ENCODE measurements at places on chromosomes 2 and 18.

DNA sequence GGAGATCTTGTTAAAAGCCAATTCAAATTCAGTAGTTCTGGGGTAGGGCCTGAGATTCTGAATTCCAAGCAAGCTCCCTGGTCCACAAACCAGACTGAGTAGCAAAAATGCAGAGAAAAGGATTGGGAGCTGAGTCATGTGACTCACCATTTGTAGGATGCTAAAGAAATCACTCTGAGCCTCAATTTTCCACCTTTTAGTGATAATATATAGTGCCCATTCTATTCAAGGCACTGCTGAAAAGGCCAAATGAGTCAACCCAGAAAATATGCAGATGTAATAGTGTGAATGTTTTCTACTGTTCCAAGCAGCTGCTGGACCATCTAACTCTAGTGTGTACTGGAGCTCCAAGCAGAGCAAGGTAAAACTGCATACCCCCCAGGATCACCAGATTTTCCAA is 47.2 kb downstream of the SLC14A2 start:
- no peak for DNase-seq

DNA sequence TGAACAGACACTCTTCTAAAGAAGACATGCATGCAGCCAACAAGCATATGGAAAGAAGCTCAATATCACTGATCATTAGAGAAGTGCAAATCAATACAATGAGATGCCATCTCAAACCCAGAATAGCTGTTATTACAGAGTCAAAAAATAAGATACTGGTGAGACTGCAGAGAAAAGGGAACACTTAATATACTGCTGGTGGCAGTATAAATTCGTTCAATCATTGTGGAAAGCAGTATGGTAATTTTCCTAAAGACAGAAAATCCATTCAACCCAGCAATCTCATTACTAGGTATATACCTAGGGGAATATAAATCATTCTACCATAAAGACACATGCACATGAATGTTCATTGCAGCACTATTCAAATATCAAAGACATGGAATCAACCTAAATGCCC is 116.6 kb upstream of the LTBP1 start:
- no peak for DNase-seq

GRCh38 chr18:41768467-41768866 is 186.6 kb upstream of the PIK3C3 start:
- no peak for DNase-seq

DNA sequence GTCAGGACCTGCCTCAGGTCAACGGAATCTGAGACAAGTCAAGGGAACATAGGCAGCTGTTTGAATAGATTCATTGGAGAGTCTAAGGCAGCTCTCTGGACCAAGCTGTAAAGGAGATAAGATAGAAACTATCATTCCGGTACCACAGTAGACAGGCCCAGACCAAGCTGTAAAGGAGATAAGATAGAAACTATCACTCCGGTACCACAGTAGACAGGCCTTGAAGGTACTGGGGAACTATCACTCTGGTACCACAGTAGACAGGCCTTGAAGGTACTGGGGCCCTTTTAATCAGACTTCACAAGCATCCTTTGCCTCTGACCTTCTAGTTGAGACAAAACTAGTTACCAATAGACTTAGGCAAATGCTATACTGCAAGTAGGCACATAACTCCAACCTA is 346.1 kb downstream of the DCDC2C start:
- no peak for DNase-seq

- no peak for DNase-seq
Measured at GRCh38 chr2:234754126-234754525, 197.7 kb upstream of the SH3BP4 start.

DNA sequence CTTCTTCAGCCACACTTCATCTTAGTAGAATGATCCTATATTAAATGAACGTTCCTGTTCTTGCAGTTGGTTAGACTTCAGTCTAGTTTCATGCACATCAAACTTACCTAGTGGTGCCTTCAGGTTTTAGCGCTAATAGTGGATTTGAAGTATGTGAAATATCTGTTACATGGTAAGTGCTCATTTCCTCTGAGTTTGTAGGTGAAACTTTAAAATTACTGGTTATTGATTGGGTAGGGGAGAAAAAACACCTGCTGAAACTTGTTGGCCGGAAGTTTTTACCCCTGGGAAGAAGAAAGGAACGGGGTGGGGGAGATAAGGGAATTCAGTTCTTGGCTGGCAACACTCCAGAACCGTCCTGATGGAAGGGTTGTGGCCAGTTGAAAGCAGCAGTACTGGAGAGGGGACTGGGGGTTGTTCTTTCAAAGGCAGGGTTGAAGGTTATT is 112.8 kb downstream of the SPTBN1 start:
- no peak for DNase-seq

GRCh38 chr2:65199166-65199565 is 28.5 kb upstream of the ACTR2 start:
- no peak for DNase-seq

GRCh38 chr18:484749-485464 is 15.6 kb downstream of the COLEC12 start:
- no peak for DNase-seq

DNA sequence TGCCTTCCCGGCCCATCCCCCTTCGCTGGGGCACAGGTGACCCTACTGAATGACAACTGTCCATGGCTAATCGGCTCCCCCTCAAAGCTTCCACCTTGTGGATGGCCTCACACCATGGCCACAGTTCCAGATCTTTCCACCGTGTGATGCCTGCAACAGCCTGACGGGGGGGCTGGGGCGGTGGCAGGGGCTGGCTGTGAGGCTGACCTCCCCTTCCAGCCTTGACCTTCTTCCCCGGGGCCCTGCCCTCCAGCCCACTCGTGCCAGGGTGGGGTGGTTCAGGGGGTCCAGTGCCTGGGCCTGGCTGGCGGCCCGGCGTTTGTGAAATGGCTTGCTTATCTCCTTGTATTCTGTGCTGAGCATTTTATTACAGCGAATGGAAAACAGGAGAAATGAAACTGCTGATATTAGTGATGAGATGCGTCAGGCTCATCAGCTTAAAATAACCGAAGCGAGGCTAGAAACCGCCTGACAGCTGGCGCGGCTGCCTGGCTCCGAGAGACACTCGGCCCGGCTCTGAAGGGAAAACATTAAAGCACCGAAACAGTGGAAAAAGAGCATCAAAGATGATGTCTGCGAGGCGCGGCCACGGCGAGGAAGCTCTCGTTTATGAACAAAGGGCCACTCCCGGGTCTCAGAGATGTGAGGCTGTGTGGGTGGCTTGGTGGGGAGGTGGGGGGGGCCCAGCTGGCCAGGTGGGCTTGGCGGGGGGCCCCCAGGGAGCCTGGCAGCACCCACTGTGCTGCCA is 916 bp upstream of the PDCD1 start:
- no peak for DNase-seq

DNA sequence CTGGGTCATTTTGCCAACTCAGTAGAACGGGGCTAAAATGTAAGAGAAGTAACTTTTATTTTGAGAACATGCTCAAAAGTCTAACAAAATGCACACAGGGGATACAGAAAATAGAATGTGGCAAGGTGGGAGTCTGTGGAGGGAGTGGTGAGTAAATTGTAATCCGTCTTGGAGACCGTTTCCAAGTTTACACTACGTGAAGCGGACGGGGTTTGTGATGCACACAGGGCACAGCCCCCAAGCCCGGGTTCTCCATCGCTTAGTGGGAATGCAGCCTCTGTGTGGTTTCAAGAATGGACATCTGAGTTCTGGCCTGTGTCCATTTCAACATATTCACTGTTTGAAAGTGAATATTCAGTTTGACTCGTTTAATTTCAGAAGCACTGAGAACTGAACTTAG is 65.0 kb upstream of the TMEM18 start:
- no peak for DNase-seq

- DNase-seq = no peak
Measured at GRCh38 chr18:48300463-48300961, 108.7 kb downstream of the ZBTB7C start.

DNA sequence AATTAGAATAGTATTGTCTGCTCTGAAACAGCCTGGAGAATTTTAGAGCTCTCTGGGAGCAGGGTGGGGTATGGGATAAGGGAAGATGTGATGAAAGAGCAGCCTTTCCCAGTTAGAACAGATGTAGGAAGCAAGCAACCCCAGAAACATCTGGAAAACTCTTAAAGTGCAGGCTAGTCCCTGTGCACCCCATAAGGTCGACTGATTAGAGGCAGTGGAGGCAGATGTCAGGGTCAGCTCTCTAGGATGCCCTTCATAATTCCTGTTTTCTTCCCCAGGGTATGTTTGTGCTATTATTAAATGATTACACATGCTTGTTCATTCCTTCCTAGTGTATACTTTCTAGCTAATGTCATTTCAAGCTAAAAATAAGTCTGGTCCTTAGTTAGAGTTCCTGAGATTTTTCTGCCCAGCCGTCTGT is 41.7 kb downstream of the PTPRM start:
- DNase-seq = no peak

DNA sequence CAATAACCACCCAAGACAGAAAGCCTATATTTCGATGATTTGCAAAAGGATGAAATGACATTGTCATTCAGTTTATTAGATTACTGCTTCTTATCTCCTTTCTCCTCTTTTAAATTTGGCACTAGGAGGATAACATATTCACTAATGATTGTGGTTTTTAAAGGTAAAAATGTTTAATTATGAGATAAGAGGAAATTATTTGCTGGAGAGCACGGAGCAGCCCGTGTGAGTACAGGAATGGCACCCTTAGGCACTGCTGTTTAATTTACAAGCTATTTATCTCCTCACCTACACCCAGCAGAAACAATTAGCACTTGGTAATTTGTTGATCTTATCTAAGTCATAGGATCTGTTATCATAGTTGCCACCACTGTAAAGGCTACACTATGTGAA is 87.4 kb upstream of the SP3 start:
- no peak for DNase-seq

DNA sequence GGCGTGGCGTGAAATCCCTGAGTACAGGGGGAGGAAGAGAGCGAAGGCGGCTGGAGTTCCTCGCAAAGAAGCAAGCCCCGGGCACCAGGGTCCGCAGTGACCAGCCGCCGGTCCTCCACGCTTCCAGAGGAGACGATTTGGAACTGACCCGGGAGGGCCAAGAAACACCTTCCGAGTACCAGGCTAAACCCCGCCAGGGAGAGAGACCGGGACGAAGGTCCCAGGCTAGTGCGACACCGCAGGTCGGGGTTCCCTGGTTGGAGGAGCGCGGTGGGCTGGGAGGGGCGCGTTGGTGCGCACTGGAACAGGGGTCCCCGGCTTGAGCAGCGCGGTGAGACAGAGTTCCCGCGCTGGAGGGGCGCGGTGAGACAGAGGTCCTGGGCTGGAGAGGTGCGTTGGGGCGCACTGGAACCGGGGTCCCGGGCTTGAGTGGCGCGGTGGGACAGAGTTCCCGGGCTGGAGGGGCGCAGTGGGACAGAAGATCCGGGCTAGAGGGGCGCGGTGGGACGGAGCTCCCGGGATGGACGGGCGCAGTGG is 901 bp downstream of the WDFY1 start:
- no peak for DNase-seq

GRCh38 chr2:119440501-119440870 is 8.8 kb downstream of the TMEM37 start:
- no peak for DNase-seq

GRCh38 chr2:1739961-1740715 is 4.2 kb downstream of the PXDN start:
- DNase-seq = peak; percentile 83

- no peak for DNase-seq
Measured at GRCh38 chr2:179237209-179237946, 27.3 kb downstream of the SESTD1 start.

GRCh38 chr18:55587418-55588110 is 428 bp downstream of the TCF4 start:
- no peak for DNase-seq

DNA sequence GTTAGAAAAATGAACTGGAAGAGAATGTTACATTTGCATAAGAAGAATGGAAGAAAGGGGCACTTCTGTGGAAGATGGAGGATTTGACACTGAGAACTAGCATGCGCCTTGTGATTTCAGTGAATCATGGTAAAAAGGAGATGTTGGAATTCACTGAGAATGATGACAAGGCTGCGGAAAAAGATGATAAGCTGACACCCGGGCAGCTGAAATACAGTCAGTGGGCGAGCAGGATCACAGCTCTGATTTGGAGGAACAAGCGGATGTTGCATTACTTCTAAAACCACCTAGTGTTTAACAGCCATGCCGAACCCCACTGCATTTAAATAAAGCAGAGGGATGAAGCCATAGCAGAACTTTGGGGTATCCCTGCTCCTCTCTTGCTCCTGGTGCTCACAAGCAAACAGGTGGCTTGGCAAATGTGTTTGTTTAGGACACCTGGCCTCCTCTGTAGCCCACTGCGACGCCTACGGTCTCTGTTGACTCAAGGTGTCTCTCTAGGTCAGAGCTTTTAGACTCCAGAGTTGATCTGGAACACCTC is 134.9 kb downstream of the NDUFA10 start:
- DNase-seq = peak; percentile 75

DNA sequence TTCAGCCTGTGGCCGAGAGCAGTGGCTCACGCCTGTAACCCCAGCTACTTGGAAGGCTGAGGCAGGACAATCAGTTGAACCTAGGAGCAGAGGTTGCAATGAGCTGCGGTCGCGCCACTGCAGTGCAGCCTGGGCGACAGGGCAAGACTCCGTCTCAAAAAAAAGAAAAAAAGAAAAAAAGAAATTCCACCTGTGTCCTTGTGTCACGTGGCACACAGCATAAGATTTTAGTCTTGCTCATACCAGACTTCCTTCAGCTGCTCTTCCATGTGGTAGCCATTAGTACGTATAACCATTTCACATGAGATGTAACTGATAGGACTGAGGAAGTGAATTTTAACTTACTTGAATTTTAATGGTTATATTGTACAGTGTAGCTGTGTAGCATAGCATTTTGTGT is 4.0 kb downstream of the NOP58 start:
- DNase-seq = no peak

- no peak for DNase-seq
Measured at GRCh38 chr18:42915299-42915698, 200.2 kb downstream of the RIT2 start.

DNA sequence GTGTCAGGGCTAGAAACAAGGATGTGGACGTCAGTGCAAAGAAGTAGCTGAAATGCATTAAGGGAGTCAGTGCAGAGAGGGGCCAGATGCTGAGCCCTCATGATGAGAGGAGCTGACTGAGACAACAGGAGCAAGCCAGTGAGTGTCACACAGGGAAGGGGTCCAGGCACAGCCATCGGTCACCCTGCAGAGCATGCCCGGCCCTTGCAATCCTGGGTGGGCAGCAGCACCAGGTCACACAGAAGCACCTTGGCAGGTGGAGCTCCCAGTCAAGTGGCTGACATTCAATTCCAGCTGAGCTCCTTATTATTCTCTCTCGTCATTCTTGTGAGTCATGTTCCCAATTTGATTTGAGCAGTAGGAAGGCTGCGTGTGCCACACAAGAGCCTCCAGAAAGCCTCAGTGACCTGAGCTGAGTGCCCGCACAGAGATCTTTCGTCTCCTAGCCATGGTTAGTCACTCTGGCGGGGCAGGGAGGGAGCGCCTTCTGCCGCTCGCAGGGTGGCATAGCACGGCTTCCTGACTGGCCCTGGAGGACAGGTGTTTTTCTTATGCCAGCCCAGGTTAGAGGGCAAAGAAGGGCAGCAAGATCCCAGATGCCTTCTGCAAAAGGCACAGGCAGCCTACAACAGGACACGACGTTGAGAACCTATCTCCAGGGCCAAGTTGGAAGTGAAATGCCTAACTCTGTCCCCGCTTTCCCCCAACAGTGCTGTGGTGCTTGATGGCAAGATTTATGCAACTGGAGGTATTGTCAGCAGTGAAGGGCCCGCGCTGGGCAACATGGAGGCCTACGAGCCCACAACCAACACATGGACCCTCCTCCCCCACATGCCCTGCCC is 220.9 kb downstream of the ATAD2B start:
- DNase-seq = peak; percentile 81

Measured in vagina (tissue), 2 donors.